Ovary (tissue), 10 donors: ENCODE measurements at places on chromosomes 4 and X. TPM values are rescaled to one million over a fixed set of nuclear protein-coding genes. Genes with fewer than 3 reads are reported as not detected.

PASD1 gene
- not detected for total RNA-seq

PKD2 gene
- total RNA-seq: 66.9 TPM

- no peaks in the 10 kb centered on the region for H3K27me3 ChIP-seq
- DNase-seq: no peak
- H3K36me3 ChIP-seq: no peaks in the 10 kb centered on the region
- H3K4me3 ChIP-seq: no peak overlapping the region
- no peaks in the 10 kb centered on the region for H3K4me1 ChIP-seq
- no peak overlapping the region for H3K27ac ChIP-seq
Measured at GRCh38 chr4:18291256-18291655, 269.7 kb upstream of the LCORL start.

GRCh38 chr4:40199999-40200874 lies 3.4 kb downstream of the RHOH start:
- DNase-seq: no peak
- H3K4me3 ChIP-seq: no peak overlapping the region

DNA sequence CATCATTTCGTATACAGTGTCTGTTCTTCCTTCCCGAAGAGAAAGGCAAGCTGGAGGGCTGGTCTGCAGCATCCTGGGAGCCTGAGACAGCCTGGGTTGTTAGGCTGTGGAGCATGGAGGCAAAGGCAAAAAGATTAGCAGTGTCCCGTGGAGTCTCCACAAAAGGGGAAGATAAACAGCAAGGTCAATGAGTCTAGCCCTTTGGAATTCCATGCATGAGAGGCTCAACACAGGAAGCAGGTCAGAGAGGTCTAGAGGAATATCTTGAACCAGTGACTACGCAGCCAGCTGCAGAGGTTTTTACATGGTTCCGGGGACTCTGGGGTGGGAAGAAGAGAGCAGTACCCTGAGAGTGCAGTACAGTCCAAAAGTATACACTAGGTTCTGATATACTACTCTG lies 12.2 kb upstream of the MCF2 start:
- H3K4me3 ChIP-seq: no peak overlapping the region
- DNase-seq: no peak
- no peaks in the 10 kb centered on the region for H3K27me3 ChIP-seq
- H3K27ac ChIP-seq: no peak overlapping the region
- H3K36me3 ChIP-seq: no peaks in the 10 kb centered on the region
- no peaks in the 10 kb centered on the region for H3K4me1 ChIP-seq
